Kasumi-1 (cell line): ENCODE measurements at places on chromosomes 11 and 22.

- no peak for DNase-seq
Measured at GRCh38 chr11:11988681-11989261, 19.7 kb downstream of the DKK3 start.

GRCh38 chr11:13348305-13348704 lies 70.7 kb downstream of the BMAL1 start:
- peak; percentile 47 for DNase-seq

GRCh38 chr11:10208131-10208575 lies 85.9 kb downstream of the SBF2 start:
- DNase-seq, result peak; percentile 78

- no peak for DNase-seq
Measured at GRCh38 chr11:43879789-43880639, 617 bp upstream of the ALKBH3 start.

DNA sequence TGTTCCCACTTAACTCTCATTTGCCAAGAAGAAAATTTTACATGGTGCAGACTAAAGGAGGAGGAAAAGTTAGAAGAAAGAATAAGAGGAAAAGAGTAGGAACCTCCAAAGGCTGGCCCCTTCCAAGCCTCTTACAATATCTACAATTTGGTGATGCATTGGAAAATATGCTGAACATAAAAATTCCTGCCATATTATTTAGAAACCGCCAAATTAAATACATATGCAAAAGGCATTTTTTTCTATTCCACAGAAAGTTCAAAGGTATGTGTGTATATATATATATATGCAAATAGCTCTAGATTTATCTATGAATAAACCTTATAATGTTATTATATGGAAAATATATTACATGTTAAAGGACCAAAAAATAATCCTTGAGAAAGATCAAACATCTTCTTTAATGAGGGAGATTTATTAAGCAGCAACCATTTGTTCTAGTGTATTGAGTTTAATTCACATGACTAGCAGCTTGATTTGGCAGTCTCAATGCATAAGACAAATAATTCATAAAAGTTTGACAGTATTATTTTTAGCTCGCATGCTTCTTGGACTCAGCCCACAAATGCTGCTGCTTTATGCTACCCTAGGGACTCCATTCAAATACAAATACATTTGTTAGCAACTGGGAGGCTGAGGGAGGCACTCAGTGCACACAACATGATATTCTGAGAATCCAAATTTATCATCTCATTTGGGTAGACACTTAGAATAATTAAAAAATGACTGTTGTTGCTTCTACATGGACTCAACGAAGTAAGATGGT lies 184.9 kb downstream of the SBF2 start:
- DNase-seq, result no peak

DNA sequence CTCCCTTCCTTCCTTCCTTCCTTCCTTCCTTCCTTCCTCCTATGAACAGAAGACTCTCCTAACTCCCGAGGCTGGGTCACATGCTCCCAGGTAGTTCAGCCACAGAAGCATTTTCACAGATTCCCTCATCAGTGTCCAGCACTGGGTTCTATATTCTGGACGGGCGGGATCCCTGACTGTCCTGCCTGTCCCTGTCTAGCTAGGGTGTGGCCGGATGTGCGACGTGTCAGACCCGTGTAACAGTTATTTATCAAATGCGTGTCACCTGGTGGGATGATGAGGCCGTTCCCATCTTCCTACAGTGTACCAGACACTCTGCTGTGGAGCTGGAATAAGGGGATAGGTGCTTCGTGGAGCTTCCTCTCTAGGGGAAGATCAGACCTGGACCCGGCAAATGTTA lies 901.0 kb downstream of the BRD1 start:
- no peak for DNase-seq

GRCh38 chr11:26741036-26741435 lies 19.2 kb upstream of the SLC5A12 start:
- no peak for DNase-seq

GRCh38 chr22:24190596-24191208 lies 9.4 kb downstream of the SUSD2 start:
- no peak for DNase-seq

- DNase-seq, result no peak
Measured at GRCh38 chr22:33743756-33744155, 176.5 kb downstream of the LARGE1 start.

GRCh38 chr22:34800260-34800980 lies 265.5 kb upstream of the ISX start:
- no peak for DNase-seq

DNA sequence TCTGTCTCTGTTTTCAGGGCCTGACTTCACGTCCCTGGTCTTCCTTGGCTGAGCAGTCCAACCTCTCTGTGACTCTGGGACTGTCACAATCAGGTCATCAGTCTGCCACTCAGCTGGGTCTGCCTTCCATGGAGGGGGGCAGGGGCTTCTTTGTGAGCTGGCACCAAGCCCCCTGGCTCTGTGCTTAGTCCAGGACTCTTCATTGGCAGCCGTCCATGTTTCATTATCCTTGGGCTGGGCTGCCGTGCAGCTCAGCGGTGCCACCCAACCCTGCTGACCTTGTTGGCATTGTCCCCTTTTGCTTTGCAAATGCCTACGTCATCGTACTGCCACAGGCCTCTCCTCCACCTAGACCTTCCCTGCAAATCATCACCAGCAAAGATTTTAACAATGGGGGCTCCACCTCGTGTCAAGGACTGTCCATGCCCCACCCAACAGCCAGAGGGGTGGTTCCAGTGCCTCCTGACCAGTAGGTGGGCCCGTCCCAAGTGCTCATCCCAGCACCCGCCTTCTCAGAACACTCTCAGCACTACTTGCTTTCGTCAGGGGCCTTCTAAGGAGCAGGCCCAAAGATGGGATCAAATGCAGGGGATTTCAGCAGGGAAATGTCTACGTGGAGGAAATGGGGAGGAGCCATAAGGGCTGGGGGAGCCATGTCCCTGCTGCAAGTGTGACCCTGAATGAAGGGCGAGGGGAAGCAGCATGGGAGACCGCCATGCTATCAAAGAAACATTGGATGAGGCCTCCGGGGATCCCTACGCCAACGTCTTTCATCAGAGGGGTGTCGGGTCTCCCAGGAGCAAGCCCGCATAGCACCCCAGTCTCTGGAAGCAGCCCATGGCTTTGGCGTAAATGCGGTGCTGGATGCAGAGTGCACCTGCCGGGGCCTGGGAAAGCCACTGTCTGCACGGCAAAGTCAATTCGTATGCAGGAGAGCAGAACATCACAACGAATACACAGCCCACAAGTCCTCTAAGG lies 18.2 kb downstream of the KRTAP5-6 start:
- no peak for DNase-seq

DNA sequence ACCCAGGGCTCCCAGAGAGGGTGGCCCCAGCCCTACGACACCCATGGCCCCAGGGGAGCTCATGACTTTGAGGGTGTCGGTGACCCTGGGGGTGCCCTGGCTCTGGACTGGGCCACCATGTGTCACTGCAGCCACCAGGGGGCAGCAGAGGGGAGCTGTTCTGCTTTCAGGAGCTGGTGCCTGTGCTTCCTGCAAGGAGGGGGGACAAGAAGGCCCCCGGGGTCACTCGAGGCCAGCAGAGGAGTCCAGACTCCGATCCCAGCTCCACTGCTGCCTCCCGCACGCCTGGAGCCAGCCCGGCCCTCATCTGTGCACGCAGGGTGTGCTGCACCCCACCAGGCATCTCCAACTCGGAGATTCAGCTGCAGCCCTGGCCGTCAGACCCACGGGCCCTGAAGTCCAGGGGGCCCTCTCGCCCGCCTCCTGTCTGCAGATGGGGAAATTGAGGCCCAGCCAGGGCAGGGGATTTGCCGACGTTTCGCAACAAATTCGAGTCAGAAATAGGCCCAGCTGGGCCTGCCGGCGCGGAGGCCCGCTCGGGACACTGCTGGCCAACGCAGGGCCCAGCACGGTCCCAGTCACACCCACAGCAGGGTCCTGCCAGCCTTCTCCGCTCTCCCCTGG lies 29.5 kb upstream of the WNT7B start:
- peak; percentile 64 for DNase-seq

GRCh38 chr11:10611979-10612862 lies 43.8 kb upstream of the LYVE1 start:
- peak; percentile 96 for DNase-seq

DNA sequence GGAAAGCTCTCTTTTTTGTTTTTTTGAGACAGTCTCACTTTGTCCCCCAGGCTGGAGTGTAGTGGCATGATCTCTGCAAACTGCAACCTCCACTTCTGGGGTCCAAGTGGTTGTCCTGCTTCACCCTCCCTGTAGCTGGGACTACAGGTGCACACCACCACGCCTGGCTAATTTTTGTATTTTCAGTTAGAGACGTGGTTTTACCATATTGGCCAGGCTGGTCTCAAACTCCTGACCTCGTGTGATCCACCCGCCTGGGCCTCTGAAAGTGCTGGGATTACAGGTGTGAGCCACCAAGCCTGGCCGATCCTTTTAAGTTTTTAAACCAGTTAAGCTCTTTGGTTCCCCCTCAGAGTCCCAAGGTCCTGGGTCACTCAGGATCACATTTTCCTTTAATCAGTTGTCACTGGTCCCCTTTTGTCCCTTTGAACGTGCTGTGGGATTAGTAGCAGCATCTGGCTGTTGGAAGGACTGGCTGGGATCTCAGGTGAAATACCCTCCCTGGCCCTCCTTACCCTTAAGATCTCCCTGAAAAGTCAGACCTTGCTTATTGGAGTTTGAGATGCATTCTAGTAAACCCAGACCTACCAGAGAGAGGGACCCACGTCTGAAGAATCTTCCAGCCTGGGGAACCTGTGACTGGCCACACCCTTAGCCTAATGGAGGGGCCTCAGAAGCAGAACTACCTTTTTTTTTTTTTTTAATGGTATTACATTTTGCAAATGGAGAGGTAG lies 8.1 kb downstream of the MALAT1 start:
- DNase-seq, result peak; percentile 72

DNA sequence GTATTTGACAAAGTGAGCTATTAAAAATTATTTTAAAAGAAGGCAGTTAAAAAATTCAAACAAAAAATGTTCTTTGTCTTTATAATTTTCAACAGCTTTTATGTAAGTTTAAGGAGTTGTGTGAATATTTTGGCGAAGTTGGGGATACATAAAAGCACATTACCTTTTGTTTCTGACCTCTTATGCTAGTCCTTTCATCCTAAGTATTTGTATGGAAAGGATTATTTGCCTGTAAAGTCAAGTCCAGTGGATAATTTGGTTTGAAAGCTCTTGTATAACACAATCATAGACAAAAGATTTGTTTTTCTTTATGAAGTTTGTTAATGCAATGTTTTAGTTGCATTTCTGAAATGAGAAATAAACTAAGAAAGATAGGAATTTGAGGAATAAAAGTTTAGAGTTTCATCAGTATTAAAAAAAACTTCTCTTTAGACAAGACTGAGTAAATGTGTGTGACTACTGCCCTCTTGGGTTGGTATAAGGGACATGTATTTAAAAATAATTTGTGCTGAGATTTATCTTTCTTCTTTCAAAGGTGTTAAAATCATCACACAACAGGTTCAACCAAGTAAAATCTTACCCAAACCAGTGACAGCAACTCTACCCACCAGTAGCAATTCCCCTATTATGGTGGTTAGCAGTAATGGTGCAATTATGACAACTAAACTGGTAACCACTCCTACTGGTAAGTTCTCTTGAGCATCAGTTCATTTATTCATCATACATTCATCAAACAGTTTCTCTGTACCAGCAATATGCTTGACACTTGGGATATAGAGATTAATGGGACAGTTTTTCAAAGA lies 68.2 kb downstream of the EMSY start:
- peak; percentile 56 for DNase-seq

GRCh38 chr11:126444072-126444471 lies 88.6 kb downstream of the ST3GAL4 start:
- no peak for DNase-seq

DNA sequence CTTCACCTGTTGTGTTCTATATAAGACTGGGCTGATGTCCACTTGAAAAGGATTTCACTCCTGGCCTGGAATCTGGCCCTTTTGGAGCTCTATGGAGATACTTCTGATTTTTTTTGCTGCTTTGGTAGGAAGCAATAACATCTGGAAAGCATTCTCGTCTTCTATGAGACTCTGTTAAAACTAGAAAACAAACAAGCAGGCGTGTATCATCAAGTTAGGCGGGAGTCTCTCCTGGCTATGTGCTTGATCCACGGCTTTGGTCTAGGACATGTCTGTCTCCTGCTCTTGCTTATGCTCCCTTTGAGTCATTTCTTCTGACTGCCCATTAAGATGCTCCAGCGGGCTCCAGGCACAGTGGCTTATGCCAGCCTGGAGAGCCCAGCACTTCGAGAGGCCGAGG lies 121.4 kb upstream of the TTC12 start:
- DNase-seq, result no peak

DNA sequence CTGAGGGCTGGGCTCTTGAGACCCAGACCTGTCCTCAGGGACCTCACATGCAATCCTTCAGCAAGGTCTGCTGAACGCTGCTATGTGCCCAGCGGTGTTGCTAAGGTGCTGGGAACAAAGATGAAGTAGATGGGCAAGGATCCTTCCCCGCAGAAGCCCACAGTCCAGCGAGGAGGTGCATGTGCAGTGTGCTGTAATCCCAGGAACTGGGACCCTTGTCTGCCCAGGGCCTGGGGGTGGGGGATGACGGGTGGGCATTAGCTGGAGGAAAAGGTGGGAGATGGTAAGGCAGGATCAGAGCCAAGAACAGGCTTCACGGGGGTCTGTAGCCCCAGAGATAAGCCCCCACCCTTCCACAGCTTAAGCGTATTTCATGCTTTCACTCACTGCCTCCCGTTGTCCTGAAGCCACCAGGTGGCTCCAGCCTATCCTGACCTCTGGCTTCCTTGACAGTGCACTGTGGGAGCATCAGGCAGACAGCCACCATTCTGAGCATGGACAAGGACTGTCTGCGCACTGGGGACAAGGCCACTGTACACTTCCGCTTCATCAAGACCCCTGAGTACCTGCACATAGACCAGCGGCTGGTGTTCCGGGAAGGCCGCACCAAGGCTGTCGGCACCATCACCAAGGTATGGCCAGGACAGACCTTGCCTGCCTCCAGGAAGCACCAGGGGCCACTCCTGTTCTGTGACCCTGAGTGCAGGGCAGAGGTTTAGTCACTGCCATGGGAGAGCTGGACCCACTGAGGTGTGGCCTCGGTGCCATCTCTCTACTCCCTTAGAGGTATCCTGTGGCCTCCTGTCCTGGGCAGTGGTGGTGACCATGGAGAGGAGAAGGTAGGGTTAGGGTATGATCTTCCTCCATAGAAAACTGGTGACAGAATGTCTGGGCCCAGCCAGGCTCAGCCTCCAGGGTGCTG lies 22.0 kb downstream of the GTPBP1 start:
- no peak for DNase-seq

- DNase-seq, result no peak
Measured at GRCh38 chr11:129298988-129299387, 76.7 kb upstream of the BARX2 start.

GRCh38 chr11:2713094-2713493 lies 13.3 kb upstream of the KCNQ1OT1 start:
- DNase-seq, result no peak

DNA sequence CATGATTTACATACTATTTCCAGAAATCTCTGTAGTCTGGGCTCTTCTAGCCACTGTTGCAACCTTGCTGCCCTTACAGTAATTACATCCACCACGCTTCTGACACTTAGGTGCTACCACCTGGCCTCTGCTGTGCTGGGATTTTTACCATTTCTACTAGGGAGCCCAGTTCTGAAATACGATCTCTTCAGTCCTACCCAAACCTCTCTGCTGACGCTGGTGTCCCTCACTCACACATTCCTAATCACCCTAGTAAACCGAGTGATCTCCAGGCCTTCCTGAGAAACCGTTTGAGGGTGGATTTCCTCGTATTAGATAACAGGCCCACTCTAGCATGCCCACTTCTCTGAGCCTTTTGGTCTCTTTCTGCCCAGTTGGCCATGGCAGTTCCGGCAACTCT lies 588.9 kb upstream of the CADM1 start:
- no peak for DNase-seq

- DNase-seq, result no peak
Measured at GRCh38 chr11:27440090-27440489, 32.5 kb downstream of the LGR4 start.

- no peak for DNase-seq
Measured at GRCh38 chr11:3014057-3014938, 22.2 kb upstream of the NAP1L4 start.
